Activated CD4-positive, alpha-beta T cell treated with anti-CD3 and anti-CD28 coated beads for 4 hours (primary cell): ENCODE measurements at places on chromosomes 2 and 18.

- DNase-seq, result no peak
Measured at GRCh38 chr2:80454628-80455027, 150.1 kb upstream of the LRRTM1 start.

GRCh38 chr18:13539050-13539449 is 187.3 kb downstream of the FAM210A start:
- DNase-seq, result no peak

DNA sequence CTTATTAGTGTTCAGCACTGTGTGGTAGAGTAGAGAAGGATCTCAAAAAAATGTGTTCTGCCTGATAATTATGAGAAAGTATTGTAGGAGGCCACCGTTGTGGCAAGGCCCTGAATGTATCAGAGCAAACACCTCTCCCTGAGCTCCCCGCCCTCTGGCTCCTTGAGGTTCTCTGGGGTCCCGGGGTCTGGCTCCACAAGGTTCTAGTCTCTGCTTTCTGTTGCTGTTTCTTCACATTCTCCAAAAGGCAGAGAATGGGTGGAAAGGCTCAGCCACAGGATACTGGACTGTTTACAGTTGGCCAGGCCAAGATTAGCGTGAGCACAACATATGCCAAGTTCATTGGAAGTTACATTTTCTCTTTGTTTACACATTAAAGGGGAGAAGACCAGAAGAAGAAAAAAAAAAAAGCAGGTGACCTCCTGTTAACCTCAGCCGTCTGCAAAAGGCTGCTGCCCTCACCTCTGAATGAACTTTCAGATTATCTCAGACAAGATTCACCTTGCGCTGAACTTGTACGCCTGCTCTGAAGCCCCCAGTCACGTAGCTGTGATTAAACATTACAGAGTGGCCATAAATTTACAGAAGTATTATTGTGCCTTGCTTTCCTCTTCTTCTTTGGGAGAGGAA is 56.6 kb upstream of the CYP26B1 start:
- DNase-seq, result no peak

- no peak for DNase-seq
Measured at GRCh38 chr2:75462721-75463120, 98.0 kb downstream of the EVA1A start.

DNA sequence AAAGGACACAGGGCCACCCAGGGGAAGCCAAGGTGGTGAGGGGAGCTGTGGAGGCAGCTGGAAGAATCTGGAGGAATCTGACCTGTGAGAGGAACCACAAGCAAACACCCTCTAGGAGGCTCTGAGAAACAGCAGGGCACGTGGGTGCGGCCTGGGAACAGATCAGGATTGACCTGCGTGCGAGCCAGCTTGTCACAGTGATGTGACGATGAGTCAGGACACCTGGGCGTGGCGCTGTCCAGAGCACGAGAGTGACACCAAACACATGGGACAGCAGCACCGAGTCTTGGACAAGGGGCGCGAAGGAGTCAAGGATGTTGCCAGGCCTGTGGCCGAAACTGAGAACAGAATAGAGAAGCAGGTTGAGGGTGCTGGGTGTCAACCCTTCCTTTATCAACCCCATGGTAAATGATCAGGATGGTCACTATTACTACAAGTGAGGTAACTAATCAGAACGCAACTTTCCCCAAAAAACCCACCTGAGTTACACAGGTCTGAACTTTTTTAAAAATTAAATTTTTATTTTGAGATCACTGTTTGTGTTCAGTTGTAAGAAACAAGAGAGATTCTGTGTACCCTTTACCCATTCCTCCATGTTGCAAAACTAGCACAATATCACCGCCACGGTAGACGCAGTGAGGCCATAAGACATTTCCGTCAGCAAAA is 637 bp upstream of the SFT2D3 start:
- DNase-seq, result no peak

DNA sequence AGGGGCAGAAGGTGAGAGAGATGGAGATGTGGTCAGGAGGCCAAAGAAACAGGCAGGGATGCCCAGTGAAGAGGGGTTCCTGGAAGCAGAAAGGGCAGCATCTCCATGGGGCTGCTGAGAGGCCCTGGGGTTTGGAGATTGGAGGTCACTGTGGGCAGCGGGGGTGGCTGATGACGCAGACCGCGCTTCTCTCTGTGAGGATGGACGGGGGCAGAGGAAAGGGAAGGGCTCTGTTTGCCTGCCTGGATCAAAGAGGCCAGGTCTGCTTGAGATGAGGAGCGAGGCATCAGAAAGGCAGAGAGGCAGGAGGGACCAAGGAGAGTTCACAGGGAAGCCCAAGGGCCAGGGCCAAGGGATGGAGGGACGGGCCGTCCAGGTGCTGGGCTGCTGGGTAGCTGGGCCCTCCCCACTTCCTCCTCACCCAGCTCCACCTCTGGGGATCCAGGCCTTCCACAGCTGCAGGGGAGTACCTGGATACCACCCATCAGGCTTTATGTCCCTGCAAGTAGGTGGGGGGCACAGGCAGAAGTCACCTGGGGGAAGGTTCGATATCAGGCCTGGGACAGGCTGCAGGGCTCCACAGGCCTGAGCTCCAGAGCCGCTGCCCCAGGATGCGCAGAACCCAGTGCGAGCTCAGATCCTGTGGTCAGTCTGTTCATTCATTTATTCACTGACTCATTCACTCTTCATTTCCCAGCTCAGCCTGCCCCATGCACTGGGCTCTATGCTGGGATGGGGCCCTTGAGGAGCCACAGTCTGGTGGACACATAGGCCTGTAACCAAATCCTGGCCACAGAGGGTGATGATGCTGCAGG is 30.6 kb downstream of the ADRA2B start:
- no peak for DNase-seq

GRCh38 chr2:55395724-55396605 is 23.7 kb downstream of the CCDC88A start:
- no peak for DNase-seq

- DNase-seq, result no peak
Measured at GRCh38 chr2:63301481-63301880, 250.9 kb downstream of the OTX1 start.

DNA sequence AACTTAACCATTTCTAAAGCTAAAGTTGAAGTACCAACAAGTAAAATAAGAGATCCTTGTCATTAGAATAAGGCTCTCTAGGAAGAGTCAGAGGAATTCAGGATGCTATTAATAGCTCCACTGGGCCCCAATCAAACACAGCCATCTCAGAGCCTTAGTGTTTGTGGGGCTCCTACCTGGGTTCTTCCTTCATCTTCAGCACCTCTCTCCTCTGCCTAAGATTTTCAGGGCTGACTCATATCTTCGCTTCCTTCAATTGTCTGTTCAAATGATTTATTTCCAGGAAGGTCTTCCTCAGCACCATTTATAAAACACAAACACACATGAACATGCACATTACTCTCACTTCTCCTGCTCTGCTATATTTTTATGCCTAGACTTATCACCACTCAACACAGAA is 119.5 kb downstream of the COL6A3 start:
- no peak for DNase-seq

DNA sequence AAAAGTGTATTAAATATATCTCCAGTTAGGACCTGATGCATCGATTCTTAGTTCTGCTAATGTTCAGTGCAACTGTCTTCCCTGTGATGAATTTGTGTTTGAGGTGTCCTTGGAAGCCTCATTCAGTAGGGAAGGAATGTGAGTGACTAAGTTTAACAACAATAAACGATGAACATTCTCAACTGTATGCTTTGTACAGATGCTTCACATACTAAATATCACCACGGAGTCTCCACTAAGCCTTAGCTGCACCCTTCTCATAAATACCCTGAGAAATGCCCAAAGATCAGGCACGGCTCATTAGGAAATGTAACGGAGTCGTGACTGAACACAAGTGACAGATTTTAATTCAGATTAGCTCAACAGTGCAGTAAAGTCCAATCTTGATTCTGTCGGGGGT is 24.4 kb upstream of the AGFG1 start:
- no peak for DNase-seq

DNA sequence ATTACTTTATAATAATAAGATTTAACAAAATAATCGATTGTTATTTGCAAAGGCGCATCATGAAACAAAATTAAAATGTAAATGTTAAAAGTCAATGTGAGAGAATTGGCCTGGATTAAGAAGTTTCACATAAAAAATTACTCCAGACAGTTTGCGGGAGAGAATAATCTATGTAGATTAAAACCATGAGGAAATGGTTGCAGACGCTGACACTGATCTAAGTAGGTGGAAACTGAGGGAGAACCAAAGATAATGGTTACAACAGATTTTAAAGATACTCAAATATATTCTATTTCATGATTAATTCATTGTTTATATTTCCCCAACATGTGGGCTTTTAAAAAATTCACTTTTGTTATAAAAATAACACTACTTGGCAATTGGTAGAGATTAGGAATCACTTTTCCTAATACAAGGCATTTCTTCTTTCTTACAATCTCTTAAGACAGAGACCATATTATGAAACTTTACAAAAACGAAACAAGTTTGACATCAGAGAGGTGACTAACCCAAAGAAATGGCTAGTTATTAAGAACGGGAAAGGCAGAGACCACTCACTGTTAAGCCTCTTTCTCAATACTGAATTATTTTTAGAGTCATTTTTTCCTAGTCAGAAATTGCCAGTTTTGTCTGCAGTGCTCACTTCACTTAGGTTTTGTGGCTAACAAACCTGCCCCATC is 1.6 kb downstream of the KANSL1L start:
- DNase-seq, result no peak

GRCh38 chr18:48442761-48443160 is 33.6 kb upstream of the ZBTB7C start:
- DNase-seq, result no peak

DNA sequence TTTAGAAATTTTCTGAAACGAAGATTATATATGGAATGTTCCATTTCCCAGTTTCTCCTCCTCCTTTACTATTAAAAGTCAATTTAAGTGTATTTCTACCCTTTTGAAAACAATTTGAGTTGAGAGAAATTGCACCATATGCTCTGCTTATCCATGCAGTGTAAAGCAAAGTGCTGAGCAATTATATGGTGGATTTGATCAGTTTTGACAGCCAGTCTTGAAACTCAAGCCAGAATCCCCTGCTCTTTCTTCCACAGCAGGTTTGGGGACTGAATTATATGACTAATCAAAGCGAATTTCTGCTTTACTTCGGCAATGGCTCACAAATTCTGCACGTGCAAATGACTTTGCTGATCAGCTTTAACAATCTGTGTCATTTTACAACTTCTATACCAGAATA is 1183.6 kb downstream of the LRP1B start:
- DNase-seq, result no peak

- no peak for DNase-seq
Measured at GRCh38 chr18:73715210-73715670, 432.4 kb downstream of the FBXO15 start.

DNA sequence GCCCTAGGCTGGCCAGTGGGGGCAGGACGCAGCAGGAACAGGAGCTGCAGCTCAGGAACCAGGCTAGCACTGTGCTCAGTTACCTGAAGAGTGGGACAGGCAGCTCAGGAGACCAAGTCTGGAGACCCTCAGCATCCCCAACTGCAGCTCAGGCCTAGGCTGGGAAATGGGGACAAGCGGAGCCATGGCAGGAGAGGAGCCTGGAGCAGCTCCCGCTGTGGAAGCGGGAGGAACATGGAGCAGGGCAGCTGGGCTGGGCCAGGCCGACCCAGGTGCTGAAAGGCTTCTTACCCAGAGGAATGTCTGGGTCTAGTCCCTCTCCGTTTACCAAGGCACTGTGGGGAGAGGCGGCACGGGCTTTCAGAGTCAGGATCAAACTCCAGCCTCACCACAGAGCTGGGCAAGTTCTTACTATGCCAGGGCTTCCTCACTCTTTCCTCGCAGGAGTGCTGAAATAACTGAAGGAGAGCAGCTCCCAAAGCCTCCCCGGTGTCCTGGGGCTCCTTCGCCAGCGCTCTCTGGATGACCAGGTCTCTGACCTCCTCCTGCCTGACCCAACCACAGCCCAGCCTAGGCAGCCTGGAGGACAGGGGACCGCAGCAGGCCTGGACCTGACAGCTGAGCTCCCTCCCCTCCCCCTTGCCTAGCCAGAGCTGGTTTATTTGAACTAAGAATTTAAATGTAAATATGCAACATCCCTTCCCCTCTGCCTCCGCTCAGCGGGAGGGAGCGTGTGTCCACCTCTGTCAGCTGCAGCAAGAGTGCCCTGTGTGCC is 247.8 kb upstream of the SIX2 start:
- DNase-seq, result no peak
